ENCODE measurements at places on chromosomes 16 and 17.

- no peak for DNase-seq
Measured at GRCh38 chr17:15512071-15512709, 44.8 kb upstream of the CDRT4 start.

GRCh38 chr17:75468779-75469373 lies 12.4 kb downstream of the TMEM94 start:
- no peak for DNase-seq

- DNase-seq, result no peak
Measured at GRCh38 chr17:65544672-65545071, 16.8 kb downstream of the AXIN2 start.

DNA sequence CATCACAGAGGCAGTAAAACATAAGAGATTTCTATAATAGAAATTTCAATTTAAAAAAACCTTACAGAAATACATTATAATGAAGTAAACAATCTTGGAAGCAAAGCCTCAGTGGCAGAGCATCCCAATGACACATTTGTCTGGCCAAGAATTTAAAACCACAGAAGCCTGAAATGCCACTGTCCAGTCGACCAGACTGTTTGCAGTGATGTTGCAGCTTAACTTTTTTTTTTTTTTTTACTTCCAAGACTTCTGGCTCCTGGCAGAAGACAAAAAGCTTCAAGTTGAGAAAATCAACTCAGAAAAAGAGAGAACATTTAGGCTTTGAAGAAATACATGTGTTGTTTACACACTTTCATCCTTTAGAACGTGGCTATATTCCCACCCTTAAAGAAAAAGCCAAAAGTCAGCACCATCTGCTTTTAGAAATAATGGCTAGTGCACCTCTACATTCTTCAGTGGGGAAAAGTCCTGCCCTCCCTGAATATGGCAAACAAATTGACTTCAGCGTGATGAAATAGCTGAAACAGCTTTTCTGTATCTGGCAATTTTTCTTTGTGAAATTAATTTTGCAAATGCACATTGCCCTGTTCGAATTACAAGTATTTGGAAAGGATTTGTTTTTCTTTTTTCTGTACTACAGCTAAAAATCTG lies 205.5 kb upstream of the MON1B start:
- no peak for DNase-seq

- DNase-seq, result no peak
Measured at GRCh38 chr17:34511265-34511664, 68.1 kb upstream of the TMEM132E start.

DNA sequence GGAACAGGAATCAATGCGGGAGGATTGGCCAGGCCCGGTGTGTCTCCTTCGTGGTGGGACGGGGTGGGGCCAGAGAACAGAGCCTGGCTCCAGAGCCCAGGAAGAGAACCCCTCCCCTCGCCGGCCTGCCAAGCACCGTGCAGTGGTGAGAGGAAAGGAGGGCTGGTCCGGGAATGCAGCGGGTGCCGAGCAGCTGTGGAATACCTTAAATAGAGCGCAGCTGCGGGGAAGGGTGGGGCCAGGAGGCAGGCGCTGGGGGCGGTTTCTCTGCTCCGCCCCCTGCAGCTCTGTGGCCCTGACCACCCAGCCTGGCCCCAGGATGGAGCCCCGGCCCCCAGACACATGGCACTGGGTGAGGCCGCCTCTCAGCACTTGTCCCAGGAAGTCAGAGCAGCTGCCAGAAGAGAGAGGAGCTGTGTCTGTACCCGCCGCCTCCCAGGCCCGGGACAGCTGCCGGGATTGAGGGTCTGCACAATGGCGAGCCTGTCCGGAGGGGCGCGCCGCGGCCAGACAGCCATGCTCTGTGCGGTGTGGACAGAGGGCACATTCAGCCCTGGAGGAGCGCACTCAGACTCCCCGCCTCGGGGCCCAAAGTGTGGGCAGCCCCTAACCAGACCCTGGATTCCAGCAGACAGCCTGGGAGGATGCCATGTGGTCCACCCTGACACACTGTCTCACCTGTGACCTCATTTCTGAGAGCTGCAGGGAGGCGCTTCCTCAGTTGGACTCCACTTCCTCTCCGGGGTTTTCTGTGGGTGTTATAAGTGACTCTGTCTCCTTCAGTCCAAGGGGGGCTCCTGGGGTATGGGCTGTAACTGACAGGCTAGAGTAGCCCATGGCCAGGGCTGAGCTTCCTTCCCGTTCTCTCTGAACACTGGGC lies 268.8 kb downstream of the SEC14L1 start:
- peak; percentile 68 for DNase-seq

- no peak for DNase-seq
Measured at GRCh38 chr17:60386147-60387058, 5.5 kb downstream of the USP32 start.

DNA sequence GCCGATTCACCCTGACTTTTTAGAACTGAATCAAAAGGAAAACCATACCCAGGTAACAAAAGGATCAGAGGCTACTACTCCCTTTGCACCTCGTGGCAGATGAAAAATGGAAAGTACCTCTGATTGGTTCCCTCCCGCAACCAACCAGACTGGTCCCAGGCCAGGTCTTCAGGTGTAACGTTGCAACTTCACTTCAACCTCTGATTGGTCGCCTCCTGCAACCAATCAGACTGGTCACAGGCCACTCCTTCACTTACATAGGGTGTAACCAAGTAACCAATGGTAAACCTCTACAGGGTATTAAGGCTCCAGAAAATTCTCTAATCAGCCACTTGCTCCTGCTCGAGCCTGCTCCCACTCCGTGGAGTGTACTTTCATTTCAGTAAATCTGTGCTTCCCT lies 89.4 kb downstream of the ADCY9 start:
- DNase-seq, result no peak

DNA sequence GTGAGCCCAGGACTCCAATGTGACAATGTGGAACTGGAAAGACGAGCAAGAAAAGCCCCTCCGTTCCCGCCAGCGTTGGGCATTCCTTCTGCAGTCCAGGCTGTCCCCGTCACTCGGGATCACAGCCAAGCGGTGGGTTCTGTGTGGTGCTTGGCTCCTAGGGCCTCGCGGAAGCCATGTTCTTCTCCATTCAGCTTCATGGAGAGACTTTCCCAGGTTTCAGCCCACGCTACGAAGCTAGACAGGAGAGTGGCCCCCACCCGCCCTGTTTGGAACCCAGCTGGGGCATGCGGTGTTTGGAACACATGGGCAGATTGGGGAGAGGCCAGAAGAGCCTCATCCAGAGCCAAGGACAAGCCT lies 5.8 kb downstream of the LMF1 start:
- no peak for DNase-seq

DNA sequence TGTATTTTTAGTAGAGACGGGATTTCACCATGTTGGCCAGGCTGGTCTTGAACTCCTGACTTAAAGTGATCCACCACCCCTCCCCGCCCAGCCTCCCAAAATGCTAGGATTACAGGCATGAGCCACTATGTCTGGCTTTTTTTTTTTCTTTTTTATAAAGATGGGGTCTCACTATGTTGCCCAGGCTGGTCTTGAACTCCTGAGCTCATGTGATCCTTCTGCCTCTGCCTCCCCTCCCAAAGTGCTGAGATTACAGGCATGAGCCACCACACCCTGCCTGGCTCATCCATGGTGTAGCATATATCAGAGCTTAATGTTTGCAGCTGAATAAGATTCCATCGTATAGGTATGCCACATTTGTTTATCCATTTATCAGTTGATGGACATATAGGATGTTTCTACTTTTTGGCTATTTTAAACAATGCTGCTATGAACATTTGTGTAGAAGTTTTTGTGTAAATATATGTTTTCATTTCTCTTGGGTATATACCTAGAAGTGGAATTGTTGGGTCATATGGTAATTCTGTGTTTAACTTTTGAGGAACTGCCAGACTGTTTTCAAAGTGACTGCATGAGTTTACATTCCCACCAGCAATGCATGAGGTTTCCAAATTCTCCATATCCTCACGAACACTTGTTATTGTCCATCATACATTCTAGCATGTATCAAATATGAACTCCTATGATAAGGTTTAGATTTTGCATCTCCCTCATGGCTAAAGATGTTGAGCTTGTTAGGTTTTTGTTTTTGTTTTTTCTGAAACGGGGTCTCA lies 55.7 kb upstream of the HAS3 start:
- DNase-seq, result no peak

DNA sequence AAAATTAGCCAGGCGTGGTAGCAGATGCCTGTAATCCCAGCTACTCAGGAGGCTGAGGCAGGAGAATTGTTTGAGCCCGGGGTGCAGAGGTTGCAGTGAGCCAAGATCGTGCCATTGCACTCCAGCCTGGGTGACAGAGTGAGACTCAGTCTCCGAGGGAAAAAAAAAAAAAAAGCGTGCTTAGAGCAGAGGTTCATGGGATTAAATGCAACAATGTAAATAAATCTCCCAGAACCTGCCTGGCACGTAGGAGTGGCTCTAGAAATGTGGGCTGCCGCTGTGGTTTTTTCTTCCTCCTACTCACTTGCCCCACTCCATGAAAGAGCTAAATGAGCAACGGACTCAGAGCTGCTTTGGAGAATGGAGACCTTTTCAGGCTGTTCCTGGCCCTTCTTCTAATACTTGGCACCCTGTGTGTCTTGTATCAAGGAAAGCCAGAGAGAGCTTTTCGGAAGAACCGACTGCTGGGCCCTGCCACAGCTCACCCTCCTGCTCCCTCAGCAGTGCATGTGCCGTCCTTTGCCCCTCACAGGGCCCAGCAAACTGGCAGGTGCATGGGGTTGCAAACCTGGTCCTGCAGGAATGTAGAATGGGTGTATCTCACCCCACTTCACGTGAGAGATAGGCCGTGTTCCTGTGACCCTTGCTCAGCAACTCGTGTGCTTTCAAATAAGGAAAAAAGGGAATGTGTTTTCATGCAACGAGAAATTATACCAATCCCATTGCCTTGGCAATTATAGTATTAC lies 52.0 kb downstream of the LDHD start:
- DNase-seq, result no peak

DNA sequence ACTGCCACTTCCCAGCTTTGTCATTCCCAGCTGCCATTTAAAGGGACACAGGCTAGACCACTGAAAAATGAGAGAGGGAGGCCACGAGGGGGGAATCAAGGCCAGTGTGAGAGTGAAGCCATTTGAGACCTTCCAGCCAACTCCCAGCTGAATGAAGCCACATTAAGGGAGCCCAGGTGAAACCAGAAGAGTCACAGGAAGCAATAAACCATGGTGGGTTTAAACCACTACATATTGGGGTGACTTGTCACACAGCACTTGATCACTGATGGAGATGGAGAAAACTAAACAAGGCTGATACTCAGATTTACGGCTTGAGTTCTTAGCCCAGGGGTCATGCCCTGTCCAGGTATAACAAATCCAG lies 2.8 kb upstream of the NUBP1 start:
- no peak for DNase-seq

GRCh38 chr16:80702696-80703095 lies 101.7 kb downstream of the CDYL2 start:
- no peak for DNase-seq

- no peak for DNase-seq
Measured at GRCh38 chr16:4550591-4550990, 5.5 kb upstream of the C16orf96 start.

DNA sequence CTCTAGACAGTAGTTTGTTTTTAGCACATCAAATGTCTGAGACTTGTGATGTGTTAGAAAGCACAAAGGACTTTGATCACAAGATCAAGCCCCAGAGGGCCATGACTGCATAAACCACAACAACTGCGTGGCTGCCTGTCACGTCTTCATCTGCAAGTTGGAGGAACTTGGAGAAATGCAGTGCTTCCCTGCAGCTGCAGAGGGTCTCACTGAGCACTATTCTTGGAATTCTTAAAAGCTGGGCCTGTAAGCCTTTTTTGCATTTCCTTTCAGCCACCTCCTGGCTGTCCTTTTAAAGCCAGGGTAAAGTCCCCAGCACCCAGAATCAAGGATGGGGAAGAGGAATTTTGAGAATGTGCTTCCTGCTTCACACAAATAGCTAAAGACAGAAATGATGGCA lies 431.3 kb downstream of the MAF start:
- no peak for DNase-seq

GRCh38 chr17:74682471-74683190 lies 30.1 kb downstream of the CD300LF start:
- DNase-seq, result no peak

DNA sequence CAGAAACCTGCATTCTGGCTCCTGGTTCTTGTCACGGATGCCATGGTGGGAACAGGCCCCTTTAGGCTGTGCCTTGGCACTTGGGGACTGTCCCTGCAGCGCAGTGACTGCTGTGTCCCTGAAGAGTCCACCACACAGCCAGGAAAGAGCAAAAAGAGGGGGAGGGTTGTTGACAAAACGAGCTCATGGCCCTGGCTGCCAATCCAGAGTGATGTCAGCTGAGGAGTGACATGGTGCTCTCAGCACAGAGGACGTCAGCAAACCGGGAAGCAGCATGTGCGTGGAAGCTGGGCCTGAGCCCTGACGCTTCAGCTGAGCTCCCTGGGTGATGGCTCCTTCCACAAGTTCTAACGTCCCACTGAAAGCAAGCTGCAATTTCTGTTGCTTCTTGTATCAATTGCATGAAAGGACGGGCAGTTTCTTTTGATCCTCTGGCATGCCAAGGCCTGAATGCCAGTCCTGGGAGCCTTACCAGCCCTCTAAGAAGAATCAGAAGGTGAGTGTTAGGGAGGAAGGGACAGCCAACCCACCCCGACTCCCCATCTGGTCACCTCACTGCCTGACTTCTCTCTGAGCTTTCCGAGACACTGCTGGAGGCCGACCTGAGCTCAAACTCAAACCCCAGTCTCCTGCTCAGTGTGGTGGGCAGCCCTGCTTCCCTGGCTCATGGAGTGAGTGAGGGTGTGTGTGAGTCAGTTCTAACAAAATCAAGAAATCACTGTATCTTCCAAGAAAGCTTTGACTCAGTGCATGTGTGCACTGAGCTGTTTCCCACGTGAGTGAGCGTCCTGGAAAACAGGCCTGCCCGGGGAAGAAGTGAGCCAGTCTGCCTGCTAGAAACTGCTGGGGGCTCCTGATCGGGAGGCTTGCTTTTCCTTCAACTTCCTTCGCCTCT lies 14.7 kb upstream of the WNT3 start:
- peak; percentile 53 for DNase-seq

- DNase-seq, result no peak
Measured at GRCh38 chr17:45432405-45433158, at the start of gene ARHGAP27. Gene ARHGAP27 (minus strand): TSS chr17:45432870. CDS start chr17:45430279, 2,591 bp downstream.

DNA sequence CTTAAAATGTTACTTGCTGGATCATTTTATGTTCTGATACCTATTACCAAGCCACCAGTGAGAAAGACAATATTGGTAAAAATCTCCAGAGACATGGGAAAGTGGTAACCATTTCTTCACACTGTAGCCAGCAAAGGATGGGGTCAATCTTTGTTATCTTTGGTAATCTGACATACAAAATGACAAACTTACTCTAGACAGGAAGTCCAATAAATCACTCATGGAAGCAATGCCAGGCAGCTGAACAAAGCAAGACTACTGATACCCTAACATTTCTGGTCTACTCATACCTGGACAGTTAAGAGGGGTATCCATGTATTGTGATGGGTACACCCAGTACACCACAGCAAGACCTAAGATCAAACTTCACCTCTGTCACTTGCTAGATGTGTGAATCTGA lies 19.0 kb downstream of the GRB2 start:
- DNase-seq, result no peak

GRCh38 chr16:78431701-78432100 lies 332.2 kb downstream of the WWOX start:
- no peak for DNase-seq

Data from HCEC 1CT (cell line).